ENCODE measurements at places on chromosomes 2 and 18.

GRCh38 chr2:217870528-217871011 lies 132.2 kb downstream of the TNS1 start:
- no peak for DNase-seq

DNA sequence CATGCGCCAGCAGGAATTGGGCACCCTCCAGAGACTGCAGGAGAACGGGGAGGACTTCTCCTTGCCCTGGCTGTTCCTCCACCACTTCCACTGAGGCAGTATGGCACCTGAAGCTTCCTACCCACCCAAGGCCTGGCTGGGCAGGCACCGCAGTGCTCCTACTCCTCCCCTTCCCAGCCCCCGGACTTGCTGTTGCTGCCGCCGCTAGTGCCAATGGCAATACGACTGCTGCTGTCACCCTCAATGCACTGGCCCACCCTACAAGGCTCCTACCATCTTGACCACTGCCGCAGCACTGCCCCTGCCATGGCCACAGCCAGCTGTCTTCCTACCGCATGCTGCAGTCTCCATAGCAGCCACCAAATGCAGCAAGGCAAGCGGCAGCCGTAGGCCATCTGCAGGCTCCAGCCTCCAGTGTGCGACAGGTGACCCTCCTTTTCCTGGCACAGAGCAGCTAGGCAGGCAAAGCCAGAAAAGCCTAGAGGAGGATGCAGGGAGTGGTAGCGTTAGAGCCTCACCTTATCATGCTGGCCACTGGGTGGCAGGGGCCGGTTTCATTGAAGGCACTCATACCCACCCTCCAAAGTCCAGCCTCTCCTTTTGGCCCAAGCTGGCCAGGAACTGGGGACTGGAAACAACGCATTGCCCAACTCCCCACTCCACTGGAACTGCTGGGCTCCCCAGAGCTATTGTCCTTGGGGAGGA lies 47.4 kb upstream of the ANKRD62 start:
- no peak for DNase-seq

DNA sequence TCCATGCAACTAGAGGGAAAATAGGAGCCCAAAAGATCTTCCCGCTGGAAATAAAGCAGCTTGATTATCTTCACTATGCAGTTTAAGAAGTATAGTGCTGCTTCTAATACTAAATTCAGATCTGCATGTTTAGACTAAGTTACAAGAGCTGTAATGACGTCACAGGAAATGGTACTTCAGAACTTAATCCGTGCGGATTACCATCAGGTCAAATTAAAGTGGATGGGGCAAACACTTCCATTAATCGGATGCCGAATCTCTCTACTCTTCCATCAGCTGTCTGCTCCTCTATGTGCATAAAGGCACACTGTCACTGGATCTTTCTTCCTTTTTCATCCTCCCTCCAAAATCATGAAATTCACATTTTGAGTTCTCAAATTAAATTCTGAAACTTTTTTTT lies 52.6 kb downstream of the TRAPPC12 start:
- no peak for DNase-seq

- DNase-seq = no peak
Observed at GRCh38 chr2:16268301-16269000, 328.1 kb downstream of the MYCN start.

- no peak for DNase-seq
Observed at GRCh38 chr2:98944775-98945174, 8.8 kb upstream of the CRACDL start.

DNA sequence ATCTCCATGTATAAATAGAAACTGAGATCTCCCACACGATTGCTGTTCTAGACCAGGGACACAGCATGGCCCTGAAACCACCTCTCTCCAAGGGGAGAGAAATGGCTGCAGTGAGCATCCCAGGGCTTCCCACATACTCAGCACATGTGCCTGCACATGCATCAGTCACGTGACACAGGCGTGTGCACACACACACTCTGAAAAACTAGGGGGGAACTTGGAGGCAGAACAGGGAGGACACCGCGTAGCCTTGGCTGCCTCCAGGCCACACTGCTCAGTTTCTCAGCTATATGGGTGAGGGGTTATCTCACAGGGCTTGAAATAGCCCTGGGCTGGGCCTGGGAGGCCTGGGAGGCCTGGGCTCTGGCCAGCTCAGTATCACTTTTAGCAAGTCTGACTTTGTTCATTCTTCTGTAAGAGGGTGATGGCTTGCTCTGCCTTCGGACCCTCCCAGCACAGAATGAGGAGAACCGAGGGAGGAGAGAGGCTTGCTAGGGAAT lies 66.9 kb downstream of the EMX1 start:
- DNase-seq = no peak

GRCh38 chr18:41073372-41073954 lies 881.6 kb upstream of the PIK3C3 start:
- no peak for DNase-seq

DNA sequence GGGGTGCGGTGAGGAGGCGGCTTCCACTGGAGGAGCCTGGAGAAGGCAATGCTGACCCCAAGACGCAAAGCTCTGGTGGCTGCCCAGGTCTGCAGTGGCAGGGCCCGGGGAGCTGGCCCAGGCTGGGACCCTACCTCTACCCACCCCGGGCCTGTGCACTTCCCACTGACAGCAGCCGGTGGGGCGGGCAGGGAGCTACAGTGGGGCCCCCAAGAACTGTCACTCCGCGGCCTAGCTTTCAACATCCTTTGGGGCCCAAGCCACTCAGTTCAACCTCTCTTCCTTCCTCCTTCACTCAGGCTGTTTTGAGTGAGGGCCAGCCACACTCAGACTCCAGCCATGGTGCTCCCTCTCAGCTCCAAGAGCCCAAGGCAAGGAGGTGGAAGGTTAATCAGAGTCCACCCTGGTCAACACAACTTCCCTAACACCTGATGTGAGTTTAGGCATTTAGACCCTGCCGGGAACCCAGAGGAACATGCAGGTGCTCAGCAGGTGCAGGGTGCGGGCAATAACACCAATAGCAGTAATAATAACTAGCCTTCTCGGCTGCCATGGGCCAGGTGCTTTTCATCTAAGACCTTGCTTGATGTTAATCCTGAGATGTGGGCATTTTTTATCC lies 93.6 kb downstream of the ZFP36L2 start:
- DNase-seq = no peak

- no peak for DNase-seq
Observed at GRCh38 chr18:22143347-22144340, 25.7 kb upstream of the GATA6 start.

DNA sequence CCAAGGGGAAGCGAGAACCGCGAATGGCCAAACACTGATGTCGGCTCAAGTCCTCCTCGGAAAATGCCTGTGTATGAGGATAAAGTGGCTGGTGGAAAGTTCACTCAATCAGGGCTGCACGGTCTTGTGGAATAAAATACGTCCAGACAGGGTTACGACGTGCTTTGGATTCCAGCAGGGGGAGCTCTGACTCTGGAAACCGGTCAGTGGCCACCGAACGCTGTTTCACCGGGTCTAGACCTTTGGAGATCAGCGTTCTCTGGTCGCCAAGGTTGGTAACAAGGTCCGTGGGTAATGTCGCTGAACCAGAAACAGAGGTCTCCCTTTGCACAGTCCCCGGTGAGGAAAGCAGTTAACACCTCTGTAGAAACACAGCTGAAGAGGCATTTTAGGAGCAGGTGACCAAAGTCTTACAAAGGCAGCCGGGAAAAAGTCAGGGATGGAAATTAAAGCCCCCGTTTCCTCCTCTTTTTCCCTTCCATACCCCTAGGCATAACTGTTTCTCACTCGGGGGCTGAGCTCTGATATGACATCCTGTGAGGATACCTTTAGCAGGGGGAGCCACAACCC lies 47.8 kb downstream of the CDCA7 start:
- DNase-seq = peak; percentile 73

DNA sequence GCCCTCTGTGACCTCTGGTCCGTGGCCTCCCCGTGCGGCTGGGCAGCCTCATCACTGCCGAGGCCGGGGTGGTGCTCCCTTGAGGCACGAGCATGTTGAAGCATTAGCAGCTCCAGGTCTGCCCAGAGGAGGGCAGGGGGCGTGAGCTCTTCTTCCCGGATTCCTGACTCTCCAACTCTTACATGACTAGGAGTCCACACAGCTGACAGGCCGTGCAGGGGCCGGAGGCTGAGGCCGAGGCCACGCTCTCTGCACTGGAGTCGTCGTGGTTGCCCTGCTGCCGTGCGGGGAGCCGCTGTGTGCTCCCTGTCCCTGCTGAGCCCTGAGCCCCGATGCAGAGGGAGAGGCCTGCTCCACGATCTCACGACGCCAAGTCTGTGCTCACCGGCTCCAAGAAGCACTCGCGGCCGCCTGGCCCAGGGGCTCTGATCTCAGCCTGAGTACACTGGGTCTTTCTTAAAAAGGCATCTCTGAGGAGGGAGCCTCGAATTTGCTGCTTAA lies 19.4 kb upstream of the KCNG2 start:
- no peak for DNase-seq

DNA sequence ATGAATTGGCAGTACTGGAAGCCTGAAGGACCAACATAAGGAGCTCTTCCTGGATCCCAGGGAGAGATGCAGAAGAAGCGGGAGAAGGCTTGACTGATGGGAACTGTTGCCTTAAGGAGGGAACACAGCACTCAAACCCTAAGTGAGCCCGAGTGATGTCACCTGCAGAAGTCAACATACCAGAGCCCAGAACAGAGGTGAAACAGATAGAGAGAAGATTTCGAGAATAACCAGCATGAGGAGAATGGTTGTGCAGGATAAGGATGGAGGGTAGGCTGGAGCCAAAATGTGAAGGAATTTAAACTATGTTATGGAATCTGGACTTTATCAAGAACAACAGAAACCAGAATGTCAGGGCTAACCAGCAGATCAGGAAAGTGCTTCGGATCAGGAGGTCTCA lies 463.1 kb upstream of the DDX18 start:
- no peak for DNase-seq
